ENCODE measurements at places on chromosomes 6 and 20. TPM values are rescaled to one million over a fixed set of nuclear protein-coding genes. Genes with fewer than 3 reads are reported as not detected.

The CDSN gene
- not detected for total RNA-seq

GRCh38 chr6:167510648-167511047 is 185.8 kb downstream of the TTLL2 start:
- no peak for DNase-seq

The DNAH8 gene
- total RNA-seq = 0.04 TPM

The TRIM31 gene
- total RNA-seq = not detected

- no peak for DNase-seq
Observed at GRCh38 chr6:25181350-25181724, 97.8 kb upstream of the CARMIL1 start.

DNA sequence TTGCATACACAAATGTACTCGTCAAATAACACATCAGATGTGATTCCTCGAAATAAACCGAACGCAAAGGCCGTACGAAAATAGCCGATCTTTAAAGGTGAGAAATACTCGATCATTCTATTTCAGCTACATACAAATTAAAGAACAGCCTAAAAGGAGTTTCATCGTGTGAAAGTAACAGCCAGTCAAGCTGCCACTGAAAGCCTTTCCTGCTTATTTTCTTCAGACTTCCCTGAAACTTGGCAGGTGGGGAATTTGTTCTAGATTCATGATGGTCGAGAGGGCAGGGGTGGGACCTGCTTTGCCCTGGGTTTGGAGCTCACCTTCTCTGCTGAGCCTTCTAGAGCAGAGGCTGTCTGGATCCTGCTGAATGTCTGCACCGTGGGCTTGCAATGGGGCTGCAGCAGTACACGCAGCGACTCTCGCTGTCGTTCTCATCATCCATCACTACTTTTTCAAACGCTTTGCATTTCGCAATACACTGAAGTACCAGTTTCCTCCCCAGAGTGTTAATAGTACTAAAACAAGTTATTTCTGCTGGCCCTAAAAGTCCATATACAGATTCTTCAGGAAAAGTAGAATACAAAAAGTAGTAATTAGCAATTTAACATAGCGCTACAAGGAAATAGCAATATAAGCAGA is 16.2 kb downstream of the FOXC1 start:
- no peak for DNase-seq

DNA sequence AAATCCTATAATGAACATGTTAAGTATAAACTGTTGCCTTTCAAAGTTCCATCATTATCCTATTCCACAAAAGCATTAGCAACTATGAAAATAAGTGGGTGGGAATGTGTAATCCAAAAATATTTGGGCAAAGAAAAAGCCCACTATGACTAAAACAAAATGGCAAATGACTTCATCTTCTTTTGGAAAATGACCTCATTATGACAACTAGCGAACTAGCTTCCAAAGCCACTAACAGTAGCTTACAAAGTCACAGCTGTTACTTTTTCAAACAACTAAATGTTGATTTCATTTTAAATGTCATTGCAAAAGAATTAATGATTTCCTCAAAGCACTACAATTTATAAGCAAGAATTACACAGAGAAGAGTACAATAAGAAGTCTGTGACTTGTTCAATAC is 49.8 kb upstream of the RUNX2 start:
- DNase-seq = no peak

- DNase-seq = no peak
Observed at GRCh38 chr20:41068806-41069205, 40.2 kb downstream of the TOP1 start.

- DNase-seq = no peak
Observed at GRCh38 chr20:63977739-63978276, 1.6 kb downstream of the SAMD10 start.

DNA sequence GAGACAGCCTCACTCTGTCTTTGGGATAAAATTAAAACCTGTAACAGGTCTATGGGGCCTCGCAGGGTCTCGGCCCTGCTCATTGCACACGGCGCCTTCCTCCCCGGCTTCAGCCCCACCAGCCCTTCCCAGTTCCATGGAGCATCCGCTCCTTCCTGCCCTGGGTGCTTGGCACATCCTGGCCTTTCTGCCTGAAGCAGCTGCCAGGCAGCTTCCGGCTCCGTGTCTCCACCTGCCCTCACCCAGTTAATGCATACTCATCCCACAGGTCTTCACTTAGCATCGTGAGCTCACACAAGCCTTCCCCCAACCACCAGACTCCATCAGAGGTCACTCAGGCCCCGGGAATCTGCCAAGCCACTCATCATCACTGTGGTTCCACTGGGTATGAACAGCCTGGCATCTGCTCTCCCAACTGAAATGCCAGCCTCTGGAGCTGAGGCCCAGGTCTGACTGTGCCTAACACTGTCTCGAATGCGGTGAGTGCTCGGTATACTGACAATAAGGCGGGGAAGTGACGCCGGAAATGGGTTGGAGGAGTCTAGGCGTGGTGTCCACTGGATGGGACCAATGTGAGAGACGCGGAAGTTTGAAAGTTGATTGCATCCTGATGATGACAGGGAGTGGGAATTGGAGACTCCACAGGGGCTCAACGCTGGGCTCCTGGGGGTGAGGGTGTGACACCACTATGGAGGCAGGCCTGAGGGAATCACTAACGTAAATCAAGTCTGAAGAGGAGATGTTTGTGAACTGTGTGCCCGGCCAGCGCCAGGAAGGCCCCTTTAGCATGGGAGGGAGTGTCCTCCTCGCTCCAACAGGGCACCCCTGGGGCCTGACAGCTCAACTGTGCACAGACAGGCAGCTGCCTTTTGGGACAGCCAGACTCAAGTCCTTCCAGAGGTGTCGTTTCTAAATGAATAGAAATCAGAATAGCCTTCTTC is 245.8 kb downstream of the TTLL2 start:
- no peak for DNase-seq

The HLA-DOA gene
- not detected for total RNA-seq

The CENPW gene
- 33.6 TPM for total RNA-seq

The HLA-DQB1 gene
- total RNA-seq = not detected

- DNase-seq = no peak
Observed at GRCh38 chr6:164200071-164200470, 785.6 kb downstream of the QKI start.

DNA sequence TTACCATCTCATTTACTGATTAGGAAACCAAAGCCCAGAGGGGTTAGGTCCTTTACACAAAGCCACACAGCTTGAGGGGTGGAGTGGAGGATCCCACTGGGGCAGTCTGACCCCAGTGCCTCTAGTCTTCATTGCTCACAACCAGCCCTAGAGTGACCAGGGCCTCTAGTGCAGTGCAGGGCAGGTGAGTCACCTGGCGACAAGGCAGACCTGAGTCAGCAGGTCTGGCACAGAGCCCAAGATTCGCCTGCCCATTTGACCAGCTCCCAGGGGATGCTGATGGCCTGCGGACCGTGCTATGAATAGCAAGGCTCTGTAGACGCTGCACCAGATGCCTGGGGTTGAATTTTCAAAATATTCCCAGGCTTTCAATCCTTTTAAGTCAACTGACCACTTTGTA is 29.9 kb downstream of the CDH26 start:
- DNase-seq = no peak

GRCh38 chr20:46641424-46641823 is 9.8 kb downstream of the SLC13A3 start:
- no peak for DNase-seq

GRCh38 chr20:420721-421574 is 12.8 kb downstream of the RBCK1 start:
- no peak for DNase-seq

DNA sequence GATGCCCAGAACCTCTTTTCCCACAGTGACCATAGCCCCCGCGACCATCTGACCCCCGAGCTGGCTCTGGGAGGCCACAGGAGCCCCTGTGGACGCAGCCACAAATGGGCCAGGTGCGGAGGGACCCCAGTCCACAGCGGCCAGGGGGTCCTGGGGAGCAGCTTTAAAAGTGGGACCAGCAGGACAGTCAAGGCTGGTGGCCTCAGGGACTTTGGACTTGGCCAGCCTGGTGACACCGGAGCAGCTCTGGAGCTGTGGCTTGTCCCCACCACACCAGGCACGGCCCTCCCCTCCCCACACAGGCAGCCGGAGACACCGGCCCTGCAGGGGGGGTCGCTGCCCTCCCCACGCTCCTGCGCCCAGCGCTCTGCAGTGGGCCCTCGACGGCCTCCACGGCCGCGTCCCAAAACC is 3.5 kb downstream of the FNDC11 start:
- DNase-seq = no peak

The TDP2 gene
- 25.4 TPM for total RNA-seq

GRCh38 chr6:139080255-139080920 is 51.8 kb downstream of the ABRACL start:
- no peak for DNase-seq

- DNase-seq = no peak
Observed at GRCh38 chr20:16662467-16662866, 67.4 kb upstream of the SNRPB2 start.

DNA sequence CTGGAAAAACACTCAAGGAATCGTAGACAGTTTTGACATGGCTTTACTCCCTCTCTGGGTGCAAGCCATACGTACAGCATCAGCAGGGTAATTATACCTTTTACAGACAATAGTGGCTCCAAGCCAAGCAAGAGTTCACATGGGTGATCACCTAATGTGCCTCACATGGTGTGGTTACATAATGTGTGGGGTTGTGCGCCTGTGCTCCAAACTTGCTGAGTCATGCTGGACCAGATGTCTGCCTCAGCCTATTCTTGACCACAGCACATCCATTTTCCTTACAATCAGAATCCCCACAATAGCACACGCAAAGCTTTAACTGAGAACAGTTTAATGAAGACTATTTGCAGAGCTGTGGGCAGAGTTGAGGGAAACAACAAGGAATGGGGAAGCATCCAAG is 74.5 kb downstream of the ALDH8A1 start:
- DNase-seq = no peak

The ZNF512B gene
- total RNA-seq = 11.7 TPM

The ZBP1 gene
- total RNA-seq = not detected

The FKBP1A gene
- 297 TPM for total RNA-seq

The FABP7 gene
- not detected for total RNA-seq

Data from pulmonary artery endothelial cell (primary cell).